H54 (cell line): ENCODE measurements at places on chromosomes 11 and 22.
A peak's percentile ranks its signal among the peaks of the same experiment; 100 is the strongest.

GRCh38 chr22:44459041-44459440, 39.0 kb downstream of the RTL6 start:
- no peak for DNase-seq

- no peak for DNase-seq
Measured at GRCh38 chr22:36386351-36386899, 1.3 kb downstream of the MYH9 start.

- no peak for DNase-seq
Measured at GRCh38 chr11:41779401-41779960, 320.0 kb upstream of the LRRC4C start.

GRCh38 chr11:45400591-45400990, 114.5 kb upstream of the SYT13 start:
- DNase-seq, result peak; percentile 67

DNA sequence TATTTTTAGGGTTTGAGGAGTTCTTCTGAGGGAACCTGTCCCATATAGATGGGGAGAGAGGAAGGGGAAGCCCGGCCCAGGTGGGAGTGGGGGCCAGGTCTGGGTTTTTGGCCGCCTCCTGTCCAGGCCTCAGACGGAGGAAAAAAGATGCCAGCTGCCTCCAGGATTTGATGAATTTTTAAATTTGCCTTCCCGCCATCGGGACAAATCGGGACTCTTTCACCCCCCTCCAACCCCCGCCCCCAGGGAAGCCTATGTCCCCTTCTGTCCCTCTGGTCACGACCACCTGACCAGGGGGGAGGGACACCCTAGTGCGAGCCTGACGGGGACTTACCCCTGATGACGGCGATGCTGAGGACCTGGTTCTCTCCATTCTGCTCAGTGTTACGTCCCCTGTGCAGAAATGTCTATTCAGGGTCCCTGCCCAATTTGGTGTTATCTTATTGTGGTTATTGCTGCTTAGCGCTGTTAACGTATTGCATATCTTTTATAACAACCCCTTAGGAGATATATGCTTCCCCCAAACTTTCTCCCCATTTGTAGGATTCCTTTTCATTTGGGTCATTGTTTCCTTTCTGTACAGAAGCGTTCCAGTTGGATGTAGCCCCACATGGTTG, 115.9 kb upstream of the GRK3 start:
- no peak for DNase-seq

DNA sequence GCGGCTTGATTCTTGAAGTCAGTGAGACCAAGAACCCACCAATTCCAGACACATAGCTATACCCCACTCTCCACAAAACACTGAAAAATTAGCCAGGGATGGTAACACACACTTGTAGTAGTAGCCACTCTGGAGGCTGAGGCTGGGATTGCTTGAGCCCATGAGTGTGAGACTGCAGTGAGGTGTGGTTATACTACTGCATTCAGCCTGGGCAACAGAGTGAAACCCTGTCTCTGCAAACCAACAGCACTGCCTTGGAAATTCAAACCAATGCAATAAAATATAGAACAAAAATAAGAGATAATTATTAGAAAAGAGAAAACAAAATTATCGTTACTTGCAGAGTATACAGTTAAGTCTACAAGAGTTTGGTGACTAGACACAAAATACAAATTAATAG, 20.2 kb upstream of the PRDM10 start:
- DNase-seq, result no peak

GRCh38 chr11:108871152-108871551, 206.3 kb downstream of the DDX10 start:
- no peak for DNase-seq

DNA sequence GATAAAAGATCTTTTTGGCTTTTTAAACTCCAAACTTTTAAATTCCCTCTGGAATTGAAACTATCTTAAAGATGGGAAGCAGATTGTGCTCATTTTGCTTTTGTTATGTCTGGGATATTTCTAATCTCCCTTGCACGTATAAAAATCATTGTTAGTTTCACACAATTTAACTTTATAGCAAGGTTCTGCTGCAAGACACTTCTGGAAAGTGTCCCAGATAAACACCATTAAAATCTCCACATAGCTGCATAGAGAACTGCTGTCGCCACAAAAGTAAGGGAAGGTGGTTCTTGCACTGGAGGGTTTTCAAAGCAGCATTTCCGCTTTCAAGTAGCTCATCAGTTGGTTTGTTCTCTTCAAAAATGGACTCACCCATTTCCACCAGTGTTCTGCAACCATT, 11.8 kb downstream of the PTS start:
- no peak for DNase-seq

DNA sequence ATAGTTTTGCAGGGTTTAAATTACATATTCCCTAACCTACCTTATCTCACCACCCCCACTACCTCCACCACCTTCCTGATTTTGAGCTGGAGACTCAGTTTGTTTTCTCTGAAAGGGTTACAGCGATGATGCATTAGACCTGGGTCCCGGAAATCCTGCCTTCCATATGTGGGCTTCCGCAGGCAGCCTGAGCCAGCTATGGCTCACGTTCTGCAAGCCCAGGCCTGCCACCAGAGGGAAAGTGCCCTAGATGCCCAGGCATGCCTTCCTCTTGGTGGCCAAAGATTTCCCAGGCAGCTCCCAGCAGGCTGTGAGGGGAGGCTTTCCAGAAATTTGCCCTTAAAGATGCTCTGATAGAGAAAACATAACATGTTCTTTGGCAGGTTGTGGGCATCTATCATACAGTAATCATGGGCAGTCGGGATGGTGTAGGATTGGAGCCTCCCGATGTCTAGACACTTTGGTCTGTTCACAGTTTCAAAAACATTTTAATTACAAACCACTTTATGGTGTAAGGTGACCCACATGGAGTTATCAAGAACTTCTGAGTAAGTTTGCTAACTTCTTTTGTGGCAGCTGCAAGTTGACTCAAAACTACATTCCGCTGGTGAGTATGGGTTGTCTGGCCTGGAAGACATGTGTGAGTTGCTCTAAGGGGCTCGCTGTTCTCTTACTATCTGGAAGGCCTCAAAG, 79.3 kb downstream of the MICAL2 start:
- DNase-seq, result no peak

DNA sequence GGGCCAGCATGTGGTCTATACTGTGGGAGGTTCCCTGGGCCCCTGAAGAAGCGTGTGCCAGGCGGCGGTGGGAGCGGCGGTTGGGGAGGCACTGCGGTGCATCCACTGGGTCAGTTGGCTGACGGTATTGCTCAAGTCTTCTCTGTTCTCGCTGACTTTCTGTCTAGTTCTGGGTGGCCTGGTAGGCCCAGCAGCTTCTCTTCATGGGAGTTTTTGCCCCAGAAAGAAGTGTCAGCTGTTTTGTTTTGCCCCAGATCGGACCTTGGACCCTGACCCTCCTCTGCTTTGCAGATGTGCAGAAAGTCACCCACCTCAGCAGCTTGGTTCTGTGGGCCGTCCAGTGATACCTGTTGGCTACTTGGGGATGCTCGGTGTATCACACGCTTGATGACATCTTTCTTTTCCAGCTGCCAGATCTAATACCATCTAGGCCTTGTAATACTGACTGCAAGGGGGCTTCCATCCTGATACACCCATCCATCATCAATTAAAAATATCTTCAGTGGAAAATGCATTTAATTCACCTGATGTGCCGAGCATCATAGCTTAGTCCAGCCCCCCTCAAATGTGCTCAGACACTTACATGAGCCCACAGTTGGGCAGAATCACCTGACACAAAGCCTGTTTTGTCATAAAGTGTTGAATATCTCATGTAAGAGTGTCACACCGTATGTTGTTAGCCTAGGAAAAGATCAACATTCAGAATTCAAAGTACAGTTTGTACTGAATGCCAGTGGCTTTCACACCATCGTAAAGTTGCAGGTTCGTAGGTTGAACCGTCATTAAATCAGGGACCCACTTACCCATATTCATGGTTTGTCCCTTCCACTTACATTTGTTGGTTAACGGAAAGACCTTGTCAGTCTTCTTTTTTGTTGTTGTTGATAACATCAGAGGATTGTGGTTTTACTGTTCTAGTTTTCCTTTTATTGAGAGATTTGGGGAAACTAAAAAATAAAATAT, 13.9 kb downstream of the ZBED4 start:
- DNase-seq, result no peak

DNA sequence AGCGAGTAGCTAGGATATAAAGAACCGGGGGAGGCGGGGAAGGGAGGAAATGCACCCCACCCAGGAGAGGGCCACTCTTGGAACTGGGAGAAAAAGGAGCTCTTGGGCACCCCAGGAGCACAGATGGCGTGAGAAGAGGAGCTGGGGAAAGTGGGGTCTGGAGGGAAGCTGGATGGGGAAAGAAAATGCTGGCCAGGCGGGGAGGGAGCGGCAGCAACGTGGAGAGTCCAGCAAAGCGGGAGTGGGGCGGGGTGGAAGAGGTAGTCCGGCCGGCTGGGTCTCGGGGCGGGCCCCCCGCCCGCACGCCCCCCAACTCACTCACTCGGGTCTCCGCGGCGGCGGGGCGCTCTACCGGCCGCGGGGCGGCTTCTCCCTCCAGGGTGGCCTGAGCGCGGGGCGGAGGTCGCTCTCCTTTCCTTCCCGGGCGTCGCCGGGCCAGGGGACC, 522 bp downstream of the TOB2 start:
- no peak for DNase-seq

- DNase-seq, result no peak
Measured at GRCh38 chr11:65872586-65873317, at the start of gene EFEMP2. EFEMP2 (minus strand) TSS chr11:65872800; CDS start chr11:65872354, 446 bp downstream.

DNA sequence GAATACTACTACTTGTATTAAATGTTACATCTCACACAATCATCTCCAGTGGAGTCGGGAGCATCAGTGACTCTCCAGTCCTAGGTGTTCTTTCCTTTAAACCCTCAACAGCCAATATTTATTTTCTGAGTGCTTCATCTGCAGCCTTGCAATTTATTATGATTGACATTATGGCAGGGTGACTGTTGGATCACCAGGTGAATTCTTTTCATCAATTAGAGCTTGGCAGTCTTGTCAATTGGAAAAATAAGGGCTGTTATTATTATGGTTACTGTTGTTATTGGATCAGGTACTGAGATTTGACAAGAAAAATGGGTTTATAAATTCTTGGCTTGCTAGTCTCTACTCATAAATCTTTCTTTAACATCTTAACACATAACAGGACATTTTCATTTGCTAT, 27.5 kb upstream of the HTATIP2 start:
- no peak for DNase-seq

DNA sequence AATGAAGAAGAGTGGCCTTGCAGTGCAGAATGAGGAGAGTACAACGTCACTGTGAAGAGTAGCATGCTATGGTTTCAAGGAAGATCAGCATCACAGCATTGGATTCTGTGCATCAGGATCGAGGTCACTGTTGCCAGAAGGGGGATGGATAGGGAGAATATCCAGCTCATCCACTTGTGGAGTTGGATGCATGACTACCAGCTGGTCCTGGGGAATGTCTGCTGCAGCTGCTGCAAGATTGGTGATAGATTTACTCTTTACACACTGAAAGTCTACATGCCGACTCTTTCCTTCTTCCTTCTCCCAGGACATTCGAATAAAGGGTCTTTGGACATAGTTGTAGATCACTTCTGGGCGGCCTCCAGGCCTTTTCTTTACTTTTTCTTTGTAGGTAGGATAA, 74.3 kb downstream of the BTBD10 start:
- no peak for DNase-seq

GRCh38 chr11:68263444-68264035, 8.2 kb downstream of the C11orf24 start:
- no peak for DNase-seq

DNA sequence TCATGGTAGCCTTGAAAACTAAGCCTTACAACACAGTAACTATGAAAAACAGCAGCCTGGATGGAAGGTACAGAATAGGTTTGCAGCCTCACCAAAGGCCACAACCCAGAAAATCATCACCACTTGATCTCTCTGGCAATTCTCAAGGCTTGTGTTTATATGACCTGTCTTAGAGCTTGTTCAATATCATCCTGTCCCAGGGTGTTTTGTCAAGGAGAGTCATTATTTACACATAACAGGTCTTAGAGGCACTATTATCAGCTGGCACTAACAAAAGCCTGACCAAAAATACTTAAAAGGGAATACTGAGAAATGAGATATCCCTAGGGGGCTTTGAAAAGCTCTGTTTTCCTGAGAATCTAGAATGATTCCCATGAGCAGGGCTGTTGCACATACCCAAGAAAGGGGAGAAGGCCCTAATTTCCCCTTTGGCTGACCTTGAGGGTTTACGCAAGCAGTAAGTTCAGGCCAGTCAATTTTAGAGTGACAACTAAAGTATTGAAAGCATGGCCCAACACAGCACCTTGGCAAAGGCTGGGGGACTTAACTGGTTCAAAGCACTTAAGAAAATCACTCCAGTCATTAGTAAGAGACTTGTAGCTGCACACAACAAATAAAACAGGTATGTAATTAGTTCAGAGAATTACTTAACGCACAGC, 7.9 kb downstream of the SC5D start:
- DNase-seq, result no peak

- no peak for DNase-seq
Measured at GRCh38 chr11:6667733-6668374, 12.2 kb upstream of the DCHS1 start.

DNA sequence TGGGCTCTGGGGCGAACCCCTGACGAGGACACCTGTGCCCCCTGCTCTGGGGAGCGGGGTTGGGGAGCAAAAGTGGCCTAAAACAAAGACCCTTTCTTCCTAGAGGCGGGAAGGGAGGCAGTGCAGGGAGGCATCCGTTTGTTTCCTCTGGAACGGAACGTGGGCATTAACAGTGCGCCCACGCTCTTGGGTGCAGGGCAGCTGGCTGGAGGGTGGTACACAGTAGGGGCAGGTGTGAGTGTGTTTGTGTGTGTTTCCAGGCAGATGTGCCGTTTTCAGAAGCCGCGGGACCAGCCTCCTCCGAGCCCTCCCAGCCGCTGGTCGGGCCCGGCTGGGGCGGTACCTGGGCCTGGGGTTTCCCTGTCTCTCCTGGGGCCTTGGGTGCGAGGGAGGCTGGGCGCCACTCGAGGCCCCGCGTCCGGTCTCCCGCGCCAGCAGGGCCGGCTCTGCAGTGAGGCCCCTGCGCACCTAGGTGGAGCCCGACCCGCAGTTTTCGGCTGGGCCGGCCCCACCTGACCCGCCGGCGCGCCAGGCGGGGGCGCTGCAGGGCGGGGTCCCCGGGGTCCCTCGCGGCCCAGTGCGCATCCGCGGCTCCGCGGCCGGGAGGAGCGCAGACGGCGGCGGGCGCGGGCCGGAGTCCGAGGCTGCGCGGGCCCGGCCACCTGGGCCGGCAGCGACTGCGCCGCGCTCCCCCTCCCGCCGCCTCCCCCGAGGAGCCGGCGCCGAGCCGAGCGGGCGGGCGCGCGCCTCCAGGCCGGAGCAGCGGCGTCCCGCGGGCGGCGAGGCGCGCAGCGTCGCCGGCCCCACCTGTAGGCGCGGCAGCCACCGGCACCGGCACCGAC, 1252.7 kb downstream of the BRD1 start:
- DNase-seq, result no peak
